ENCODE measurements at places on chromosomes 16 and 17.

DNA sequence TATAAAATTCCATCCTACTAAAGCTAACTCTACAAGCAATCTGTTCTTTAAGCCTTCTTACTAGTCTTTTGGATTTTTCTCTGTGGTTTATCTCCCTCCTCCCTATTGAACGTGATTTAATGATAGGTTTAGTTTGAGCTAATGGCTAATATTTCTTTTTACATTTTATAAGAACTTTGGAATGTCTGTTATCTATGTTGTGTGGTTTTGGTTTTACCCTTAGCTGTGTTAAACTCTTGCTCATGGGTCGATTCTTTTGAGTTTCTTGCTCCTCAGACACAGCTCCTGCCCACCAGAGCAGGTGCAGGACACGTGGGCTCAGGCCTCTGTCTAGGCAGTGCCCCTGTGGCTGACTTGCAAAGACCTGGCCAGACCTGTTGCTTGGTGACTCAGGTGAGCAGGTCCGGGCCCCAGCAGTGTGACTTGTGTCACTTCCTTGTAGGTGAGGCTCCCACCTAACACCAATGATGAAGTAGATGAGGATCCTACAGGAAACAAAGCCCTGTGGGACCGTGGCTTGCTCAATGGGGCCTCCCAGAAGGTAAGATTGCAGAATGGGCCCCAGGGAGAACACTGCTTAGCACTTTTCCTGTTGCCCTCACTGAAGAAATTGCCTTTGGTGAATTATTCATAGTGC is 45.1 kb downstream of the SF3B3 start:
- no peaks in the 10 kb centered on the region for H3K27me3 ChIP-seq
- no peak overlapping the region for H3K27ac ChIP-seq
- H3K36me3 ChIP-seq = peaks cover 81% of the 10 kb centered on the region
- no peaks in the 10 kb centered on the region for H3K4me1 ChIP-seq

DNA sequence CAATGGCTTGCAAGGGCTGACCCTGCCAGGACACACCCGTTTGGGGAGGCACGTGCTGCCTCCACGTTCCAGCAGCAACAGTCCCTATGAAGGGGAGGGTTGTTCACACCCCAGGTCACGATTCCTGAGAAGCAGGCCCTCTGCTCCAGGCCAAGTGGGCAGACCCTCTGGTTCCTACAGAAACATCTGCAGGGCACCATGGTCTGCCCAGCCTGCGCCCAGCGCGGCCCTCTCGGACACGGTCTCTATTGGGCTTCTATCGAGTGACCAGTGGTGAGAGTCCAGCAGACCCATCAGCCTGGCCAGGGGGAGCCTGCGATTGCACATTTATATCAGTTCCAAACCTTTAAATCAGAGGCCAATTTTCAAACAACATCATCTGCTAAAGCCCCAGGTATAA is 128.3 kb downstream of the ZNF423 start:
- H3K36me3 ChIP-seq = no peaks in the 10 kb centered on the region
- no peak overlapping the region for H3K4me3 ChIP-seq
- H3K4me1 ChIP-seq = no peaks in the 10 kb centered on the region

DNA sequence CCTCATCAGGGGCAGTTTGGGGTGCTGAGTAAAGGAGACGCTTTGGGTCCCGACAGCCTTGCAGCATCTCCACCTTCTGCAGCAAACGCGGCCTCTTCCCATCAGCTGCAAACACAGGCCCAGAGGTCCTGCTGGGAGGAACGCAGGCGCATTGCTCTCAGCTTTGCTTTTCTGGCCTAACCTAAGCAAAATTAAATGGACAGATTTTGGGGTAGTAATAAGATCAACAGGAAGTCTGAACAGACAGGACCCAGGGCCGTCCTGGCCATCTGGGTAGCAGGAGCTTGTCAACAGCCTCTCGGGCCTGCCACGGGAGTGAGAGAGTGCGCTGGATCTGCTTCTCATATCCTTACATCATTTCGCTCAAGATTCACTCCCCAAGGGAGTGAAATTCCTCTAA is 7.2 kb downstream of the NUBP1 start:
- ATAC-seq = no peak
- H3K36me3 ChIP-seq = peaks cover 62% of the 10 kb centered on the region
- H3K4me1 ChIP-seq = peaks cover 70% of the 10 kb centered on the region
- no peaks in the 10 kb centered on the region for H3K27me3 ChIP-seq
- peak overlapping the region; percentile 7 for H3K4me3 ChIP-seq

DNA sequence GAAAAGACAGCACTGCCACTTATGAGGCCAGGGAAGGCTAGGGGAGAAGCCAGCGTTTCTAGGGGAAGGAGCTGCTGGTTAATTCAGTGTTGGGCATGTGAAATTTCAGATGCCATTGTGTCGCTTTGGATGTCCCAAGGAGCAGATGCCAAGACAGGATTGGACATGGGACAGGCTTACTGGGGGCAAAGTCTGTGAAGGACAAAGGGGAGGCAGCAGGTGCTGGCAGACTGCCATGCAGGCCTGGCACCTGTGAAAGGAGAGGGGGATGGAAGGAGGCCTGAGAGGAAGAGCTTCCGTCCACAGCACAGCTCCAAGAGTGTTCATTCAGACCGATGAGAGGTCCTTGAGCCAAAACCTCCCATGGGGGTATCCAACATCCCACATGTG is 255.5 kb upstream of the RPL38 start:
- no peak overlapping the region for H3K4me3 ChIP-seq
- H3K36me3 ChIP-seq = no peaks in the 10 kb centered on the region
- no peak for ATAC-seq
- H3K4me1 ChIP-seq = peaks cover 6% of the 10 kb centered on the region

GRCh38 chr16:76428858-76429257 is 151.7 kb downstream of the CNTNAP4 start:
- H3K4me3 ChIP-seq = no peak overlapping the region
- no peak overlapping the region for H3K27ac ChIP-seq
- no peak for ATAC-seq
- H3K36me3 ChIP-seq = no peaks in the 10 kb centered on the region
- H3K4me1 ChIP-seq = no peaks in the 10 kb centered on the region

DNA sequence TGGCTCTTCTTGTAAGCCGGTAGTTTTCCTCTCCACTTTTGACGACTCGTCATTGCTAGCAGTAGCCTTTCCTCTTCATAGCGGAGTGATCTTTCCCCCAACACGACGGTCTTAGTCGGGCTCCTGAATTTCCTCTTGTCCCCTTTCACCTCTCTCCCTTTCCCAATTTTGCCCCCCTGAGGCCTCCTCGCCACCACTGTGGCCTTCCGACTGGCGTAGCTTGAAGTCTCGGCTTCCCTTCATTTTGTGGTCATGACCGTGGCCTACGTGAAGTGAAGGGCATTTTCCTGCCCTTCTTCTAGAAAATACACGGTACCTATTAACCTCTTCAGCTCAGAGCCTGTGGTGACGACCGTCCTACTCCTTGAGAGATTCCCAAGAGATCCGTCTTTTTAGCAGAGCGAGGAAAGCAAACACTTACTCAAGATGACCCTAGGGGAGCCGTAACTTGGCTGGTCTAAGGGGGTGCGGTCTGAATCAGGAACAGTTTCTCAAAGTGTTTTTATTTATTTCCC is 787 bp downstream of the PRKAR1A start:
- no peak for ATAC-seq
- peaks cover 32% of the 10 kb centered on the region for H3K36me3 ChIP-seq
- peak overlapping the region; percentile 93 for H3K4me3 ChIP-seq
- peaks cover 49% of the 10 kb centered on the region for H3K4me1 ChIP-seq
